ENCODE measurements at places on chromosomes 6 and 20. TPM values are rescaled to one million over a fixed set of nuclear protein-coding genes. Genes with fewer than 3 reads are reported as not detected.

The LHFPL5 gene
- 0.82 TPM for total RNA-seq

The SRMS gene
- not detected for total RNA-seq

The TPX2 gene
- total RNA-seq, result 5.7 TPM

- DNase-seq, result no peak
Measured at GRCh38 chr6:39470506-39470905, 148.0 kb upstream of the KCNK16 start.

- no peak for DNase-seq
Measured at GRCh38 chr20:23649242-23649641, 11.5 kb upstream of the CST3 start.

DNA sequence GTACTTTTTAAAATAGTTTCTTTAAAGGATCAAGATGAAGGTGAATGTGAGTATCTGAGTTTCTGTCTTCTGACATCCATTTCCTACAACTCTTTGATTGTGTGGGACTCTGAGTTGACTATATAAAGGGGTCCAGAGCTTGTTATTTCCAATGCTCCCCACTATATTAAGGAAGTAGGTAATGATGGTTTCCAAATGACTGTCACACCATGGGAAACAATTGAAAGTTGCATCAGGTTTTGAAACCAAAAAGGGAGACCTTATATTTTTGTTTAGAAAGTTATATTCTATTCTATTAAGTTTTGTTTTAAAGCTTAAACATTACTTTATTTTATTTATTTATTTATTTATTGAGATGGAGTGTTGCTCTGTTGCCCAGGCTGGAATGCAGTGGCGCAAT, 11.2 kb downstream of the CASS4 start:
- no peak for DNase-seq

Measured in frontal cortex (tissue), 4 donors.